ENCODE measurements at places on chromosomes 6 and 20.
A peak's percentile ranks its signal among the peaks of the same experiment; 100 is the strongest.

DNA sequence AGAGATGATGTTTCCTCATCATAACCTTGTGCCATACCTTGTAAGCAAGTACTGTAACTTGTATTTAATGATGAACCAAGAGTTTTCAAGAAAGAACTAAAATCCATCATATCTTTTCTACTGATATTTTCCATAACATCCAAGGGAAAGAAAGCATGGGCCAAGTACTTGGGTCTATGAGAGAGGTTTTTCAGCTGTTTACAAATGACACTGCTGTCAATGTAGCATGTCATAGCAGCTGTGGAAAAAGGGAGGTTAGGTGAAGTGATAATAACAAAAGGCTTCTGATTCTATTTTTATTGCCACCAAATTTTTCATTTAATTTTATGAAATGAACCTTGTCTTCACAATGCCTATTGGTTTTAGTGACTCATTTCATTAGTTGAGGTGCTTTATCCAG lies 482.3 kb downstream of the LMBRD1 start:
- DNase-seq, result no peak

GRCh38 chr20:8018958-8019245 lies 659 bp downstream of the TMX4 start:
- DNase-seq, result peak; percentile 63

GRCh38 chr6:161169696-161170095 lies 104.2 kb downstream of the AGPAT4 start:
- peak; percentile 19 for DNase-seq

- no peak for DNase-seq
Measured at GRCh38 chr6:35360349-35361138, 18.2 kb downstream of the PPARD start.

DNA sequence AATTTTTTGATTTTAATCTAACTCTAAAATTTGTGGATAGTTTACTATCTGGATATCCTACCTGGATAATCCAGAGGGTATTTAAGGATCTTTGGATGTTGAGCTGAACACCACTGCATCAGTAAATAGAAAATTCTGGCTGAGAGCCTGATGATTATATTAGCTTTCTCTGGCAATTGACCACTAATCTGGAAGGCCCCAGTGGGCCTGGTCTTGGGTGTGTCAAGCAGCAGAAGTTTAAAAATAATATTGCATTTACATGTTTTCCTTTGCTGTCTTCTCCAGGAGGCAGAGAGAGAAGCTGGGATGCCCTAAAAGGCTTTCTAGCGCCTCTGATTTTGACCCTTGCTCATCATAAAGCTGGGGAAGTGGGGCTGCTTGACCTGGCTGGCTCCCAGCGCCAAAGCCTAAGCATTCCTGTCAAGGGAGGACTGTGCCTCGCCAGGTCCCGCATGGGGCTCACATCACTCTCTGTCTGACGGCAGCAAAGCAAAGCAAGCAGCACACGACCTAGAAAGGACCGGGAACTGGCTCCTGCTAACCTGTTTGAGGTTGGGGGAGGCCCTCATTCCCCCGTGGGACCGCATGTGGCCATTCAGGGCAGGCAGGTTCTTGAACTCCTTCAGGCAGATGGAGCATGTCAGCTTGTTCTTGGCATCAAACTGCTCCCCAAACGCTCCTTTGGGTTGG lies 46.6 kb upstream of the MRPS10 start:
- no peak for DNase-seq

- peak; percentile 75 for DNase-seq
Measured at GRCh38 chr20:44959082-44959637, 1.0 kb downstream of the TOMM34 start.

- DNase-seq, result no peak
Measured at GRCh38 chr20:47907031-47907675, 121.9 kb upstream of the SULF2 start.

GRCh38 chr6:26235302-26235670 lies 129.7 kb upstream of the BTN3A2 start:
- peak; percentile 47 for DNase-seq

- no peak for DNase-seq
Measured at GRCh38 chr6:34559651-34560365, 3.7 kb upstream of the SPDEF start.

DNA sequence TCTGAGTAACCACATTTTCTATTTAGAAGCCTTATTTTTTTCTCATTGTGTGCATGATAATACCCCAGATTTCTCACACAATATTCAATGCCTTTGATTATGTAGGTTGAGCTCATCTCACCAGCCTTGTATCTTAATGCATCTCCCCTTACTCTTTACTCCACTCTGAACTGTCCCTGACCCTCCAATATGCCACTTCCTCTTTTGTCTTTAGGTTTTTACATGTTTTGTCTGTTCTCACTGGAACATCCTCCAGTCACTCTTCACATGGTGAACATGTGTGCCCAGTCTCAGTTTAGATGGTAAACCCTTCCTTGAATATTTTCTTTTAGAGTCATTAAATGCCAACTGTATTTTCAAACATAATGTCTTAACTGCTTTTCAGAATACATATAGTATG lies 392.9 kb upstream of the IMPG1 start:
- no peak for DNase-seq

GRCh38 chr6:166955121-166955864 lies 1.1 kb downstream of the RNASET2 start:
- DNase-seq, result no peak

- DNase-seq, result peak; percentile 68
Measured at GRCh38 chr6:121309768-121310469, 24.4 kb downstream of the TBC1D32 start.

GRCh38 chr6:45626087-45626891 lies 248.6 kb upstream of the SUPT3H start:
- DNase-seq, result peak; percentile 66

DNA sequence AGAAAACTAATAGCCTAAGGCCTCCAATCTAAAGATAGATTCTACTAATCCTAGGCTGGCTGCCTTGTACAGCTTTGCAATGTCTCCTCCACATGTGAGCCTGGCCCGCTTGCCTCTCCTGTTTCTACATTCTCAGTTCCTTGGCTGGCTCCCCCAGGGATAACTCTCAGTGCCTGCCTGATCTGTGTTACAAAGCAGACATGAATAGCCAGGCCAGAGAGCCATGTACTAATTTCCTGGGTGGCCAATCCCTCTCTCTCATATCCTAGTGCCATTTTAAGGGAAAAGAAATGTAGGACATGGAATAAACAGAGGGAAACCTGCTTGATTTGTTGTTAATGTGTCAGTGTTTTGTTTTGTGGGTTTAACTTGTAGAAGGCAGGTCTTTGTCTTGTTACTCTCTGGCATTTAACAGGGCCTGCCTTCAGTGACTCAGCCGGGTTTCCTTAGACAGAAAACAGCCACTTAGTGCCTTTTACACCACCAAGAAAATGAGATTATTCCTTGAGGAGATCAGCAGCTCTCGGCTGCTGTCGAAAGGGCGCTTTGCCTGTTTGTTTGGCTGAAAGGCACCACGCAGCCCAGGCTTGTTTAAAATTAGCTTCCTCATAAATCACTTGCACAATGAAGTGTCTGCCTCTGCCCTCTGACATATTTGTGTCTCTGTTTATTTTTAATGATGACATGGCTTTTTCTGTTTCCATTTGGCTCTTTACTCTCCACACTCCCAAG lies 702.7 kb downstream of the MAFB start:
- DNase-seq, result peak; percentile 24

GRCh38 chr20:2752567-2753460 lies 47.6 kb downstream of the CPXM1 start:
- peak; percentile 62 for DNase-seq

DNA sequence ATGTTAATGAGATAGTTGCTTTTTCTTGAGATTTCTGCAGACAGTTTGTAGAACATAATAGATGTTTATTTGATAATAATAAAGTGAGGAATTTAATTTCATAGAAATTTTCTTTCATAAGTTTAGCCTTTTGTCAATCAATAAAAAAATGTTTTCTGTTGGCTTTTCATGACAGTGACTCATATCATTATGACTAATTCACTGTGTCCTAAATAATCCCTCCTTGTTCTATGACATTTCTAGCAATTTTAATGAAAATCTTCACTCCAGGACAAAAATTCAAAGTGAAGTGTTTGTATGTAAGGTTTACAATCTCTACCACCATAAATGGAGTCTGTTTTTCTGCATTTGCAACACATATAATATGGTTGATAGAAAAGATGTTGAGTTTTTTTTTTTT lies 109.9 kb downstream of the UTRN start:
- peak; percentile 54 for DNase-seq

- no peak for DNase-seq
Measured at GRCh38 chr20:54179946-54180345, 6.2 kb upstream of the CYP24A1 start.

DNA sequence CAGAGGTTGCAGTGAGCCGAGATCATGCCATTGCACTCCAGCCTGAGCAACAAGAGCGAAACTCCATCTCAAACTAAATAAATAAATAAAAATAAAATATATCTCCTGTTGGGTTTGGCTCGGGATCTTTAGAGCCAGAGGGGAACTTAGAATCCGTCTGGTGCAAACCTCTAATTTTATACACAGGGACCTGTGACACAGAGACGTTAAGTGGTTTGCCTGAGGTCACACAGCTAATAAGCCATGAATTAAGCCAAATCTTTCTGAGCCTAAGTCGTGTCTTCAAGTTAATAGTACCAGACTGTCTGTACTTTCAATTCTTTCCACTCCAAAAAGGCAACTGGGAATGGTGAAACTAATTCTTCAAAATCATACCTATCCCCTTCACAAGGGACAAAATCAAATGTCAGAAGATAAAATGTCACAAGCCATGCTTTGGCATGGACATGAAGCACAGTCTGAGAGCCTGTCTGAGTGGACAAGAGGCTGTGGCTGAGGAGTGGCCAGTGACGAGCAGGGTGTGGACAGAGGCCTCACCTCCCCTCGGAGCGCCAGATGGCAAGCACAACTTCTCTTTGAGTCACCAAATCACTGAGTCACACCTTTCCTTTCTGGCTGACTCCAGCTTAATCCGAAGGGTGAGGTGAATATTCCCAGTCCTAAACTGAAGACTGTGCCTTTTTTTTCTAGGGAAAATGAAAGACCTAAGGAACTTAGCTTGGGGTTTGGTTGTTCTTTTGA lies 177.4 kb downstream of the TFAP2A start:
- peak; percentile 95 for DNase-seq

- DNase-seq, result no peak
Measured at GRCh38 chr6:21749754-21750153, 156.2 kb downstream of the SOX4 start.

GRCh38 chr20:29744071-29744470 lies 1513.4 kb upstream of the DEFB115 start:
- DNase-seq, result no peak

DNA sequence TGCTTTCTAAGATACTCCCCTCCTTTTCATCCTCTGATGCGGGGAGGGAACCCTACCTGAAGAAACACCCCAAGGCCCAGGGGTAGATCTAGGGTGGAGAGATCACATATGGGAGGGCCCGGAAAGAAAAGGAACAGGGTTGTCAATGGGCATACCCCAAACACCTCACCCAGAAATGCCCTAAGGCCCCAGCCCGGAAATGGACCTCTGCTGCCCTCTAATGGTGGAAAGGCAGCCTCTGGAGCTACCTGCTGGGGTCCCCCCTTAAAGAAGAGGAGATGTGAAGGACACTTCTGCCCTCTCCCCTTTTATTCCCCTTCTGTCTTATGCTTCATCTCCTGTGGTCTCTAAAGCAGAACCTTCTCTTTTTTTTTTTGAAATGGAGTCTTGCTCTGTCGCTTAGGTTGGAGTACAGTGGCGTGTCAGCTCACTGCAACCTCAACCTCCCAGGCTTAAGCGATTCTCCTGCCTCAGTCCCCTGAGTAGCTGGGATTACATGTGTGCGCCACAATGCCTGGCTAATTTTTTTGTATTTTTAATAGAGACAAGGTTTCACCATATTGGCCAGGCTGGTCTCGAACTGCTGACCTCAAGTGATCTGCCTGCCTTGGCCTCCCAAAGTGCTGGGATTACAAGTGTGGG lies 458 bp upstream of the ARMC12 start:
- peak; percentile 71 for DNase-seq
